ENCODE measurements at places on chromosomes 11 and 22.

- no peak for DNase-seq
These were observed 1.4 kb upstream of the MUC2 start for GRCh38 chr11:1073261-1073724.

- DNase-seq, result no peak
These were observed 14.5 kb downstream of the MAML2 start for GRCh38 chr11:96328395-96329010.

- DNase-seq, result no peak
These were observed 27.1 kb upstream of the TMA7B start for GRCh38 chr22:39932918-39933649.

DNA sequence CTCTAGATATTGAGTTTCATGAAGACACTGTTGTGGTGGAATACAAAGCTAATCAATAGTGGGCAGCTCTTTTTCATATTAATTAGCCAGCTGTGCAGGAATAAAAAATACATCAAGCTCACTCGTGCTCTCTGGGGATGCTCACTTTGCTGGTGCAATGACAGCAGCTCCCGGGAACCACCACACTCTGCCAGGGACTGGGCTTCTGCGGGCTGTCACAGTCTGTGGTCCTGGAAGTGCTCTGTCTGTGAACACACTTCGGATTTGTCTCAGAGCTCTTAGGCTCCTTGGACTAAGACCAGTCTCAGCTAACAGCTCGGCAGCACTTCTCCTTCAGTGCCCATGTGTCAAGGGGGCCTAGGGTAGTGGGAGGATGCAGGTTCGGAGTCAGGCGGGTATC lies 393.5 kb downstream of the TENM4 start:
- no peak for DNase-seq

- DNase-seq, result no peak
These were observed 64.9 kb upstream of the BIRC3 start for GRCh38 chr11:102252339-102252891.
